ENCODE measurements at places on chromosomes 3 and 15.
A peak's percentile ranks its signal among the peaks of the same experiment; 100 is the strongest.

DNA sequence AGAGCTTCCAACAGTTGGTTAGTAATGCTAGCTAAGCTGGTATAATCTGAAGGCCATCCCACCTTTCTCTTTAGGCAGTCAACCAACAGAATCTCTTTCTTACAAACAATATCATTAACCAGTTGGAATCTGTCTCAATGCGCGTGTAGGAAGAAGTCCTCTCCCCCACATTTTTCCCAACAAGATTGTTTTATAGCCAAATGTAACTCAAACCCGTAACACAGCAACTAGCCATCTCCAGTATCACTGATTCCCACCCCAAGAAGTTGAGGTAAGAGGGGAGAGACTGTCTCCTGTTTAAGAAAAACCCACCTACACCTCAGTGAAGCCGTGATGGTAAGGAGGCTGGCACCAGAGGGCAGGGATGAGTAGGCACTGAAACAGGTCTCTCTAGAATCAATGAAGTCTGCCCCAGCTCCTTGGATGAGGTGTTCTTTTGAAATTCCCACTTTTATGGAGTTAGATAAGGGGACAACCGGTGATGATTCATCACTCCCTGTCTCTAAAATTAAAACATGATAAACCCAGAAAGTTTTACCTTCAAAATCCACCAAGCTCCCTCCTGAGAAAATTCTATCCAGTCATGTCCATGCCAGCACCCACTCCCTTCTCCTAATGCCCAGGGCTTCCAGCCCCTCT, 30.9 kb downstream of the CDC25A start:
- peak; percentile 26 for DNase-seq

DNA sequence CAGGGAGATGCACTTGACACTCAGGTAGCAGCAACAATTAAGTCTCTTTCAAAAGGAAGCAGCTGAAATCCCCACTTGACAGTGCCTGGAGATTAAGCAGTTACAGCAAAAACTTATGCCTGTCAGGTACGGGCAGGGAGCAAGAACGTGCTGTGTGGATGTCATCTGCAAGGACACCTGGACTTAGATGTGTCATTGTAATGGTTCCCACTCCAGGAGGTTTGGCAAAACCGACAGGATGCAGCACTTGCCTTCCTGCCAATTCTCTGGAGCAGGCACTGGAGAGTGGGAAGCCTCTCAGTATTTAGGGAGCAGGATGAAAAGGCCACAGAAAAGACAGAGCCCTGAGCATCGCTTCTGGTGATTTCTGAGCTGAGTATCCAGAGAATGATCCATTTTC, 292.4 kb downstream of the PDCD6IP start:
- no peak for DNase-seq

GRCh38 chr3:64687781-64688604, at the start of gene ADAMTS9:
Gene ADAMTS9 (minus strand): TSS chr3:64688000. CDS start chr3:64687657, 343 bp downstream.
- peak; percentile 34 for DNase-seq

DNA sequence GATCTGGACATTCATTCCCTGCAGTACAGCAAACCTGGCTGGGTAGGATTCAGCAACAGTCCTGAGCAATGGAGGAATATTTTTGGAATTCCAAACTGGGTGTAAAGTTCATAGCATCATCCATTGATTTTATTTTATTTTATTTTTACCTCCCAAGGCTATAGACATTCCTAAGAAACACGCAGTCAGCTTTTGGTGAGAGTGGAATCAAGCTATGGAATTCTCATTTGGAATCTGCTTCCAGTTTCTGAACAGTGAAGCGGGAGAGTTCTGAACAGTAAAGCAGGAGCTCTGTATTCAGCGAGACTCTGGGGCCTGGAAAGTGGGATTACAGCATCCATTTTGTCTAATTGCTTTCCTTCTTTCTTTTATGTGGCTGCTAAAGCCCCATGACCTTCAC, 1.4 kb upstream of the PDZRN3 start:
- DNase-seq: no peak

Measured in SW480 (cell line).